ENCODE measurements at places on chromosomes 11 and 22. TPM values are rescaled to one million over a fixed set of nuclear protein-coding genes. Genes with fewer than 3 reads are reported as not detected.
A peak's percentile ranks its signal among the peaks of the same experiment; 100 is the strongest.

CLCF1 gene
- total RNA-seq, result 2.9 TPM

OR56A1 gene
- total RNA-seq, result under 0.01 TPM

- no peak for DNase-seq
- H3K4me1 ChIP-seq, result no peaks in the 10 kb centered on the region
- H3K27me3 ChIP-seq, result no peaks in the 10 kb centered on the region
- H3K36me3 ChIP-seq, result no peaks in the 10 kb centered on the region
These were observed 30.2 kb downstream of the GGT5 start for GRCh38 chr22:24214467-24215285.

- no peak overlapping the region for H3K4me3 ChIP-seq
- H3K4me1 ChIP-seq, result no peaks in the 10 kb centered on the region
- peaks cover 41% of the 10 kb centered on the region for H3K36me3 ChIP-seq
- no peak for DNase-seq
- H3K27ac ChIP-seq, result no peak overlapping the region
- H3K27me3 ChIP-seq, result no peaks in the 10 kb centered on the region
These were observed 24.6 kb downstream of the PPM1F start for GRCh38 chr22:21928048-21928447.

DNA sequence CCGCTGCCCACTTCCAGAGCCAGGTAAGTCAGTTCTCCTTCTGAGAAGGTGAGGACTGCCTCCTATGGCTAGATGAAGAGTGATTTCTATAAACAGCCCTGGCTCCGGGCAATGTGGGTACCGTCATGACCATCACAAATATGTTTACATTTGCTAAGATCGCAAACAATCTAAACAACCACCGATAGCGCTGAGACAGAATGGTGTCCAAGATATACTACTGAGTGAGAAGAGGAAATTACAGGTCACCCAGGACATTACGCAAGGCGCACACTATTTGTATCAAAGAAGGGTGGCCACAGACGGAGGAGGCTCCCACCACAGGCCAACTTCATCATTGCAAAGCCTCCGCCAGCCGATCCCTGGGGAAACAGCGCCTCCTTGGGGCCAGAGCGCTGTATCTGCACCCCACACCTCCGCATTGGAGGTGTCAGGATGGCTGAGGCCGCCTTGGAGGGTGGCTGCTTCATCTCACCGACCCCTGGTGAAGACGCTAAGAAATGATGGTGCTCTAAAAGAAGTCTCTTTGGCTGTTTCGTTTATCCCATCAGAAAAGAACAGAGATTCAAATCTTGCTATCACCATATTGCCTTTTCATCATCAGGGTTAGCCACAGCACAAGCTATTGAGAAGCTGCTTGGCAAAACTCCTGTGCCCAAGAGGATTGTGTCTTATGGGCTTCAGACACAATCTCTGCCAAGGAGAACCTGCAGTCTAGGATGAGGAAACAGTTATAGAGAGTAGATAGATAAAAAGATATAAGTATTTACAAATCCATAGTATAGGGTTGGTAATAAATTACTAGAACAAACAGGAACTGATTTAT is 12.3 kb upstream of the ASRGL1 start:
- no peak overlapping the region for H3K4me3 ChIP-seq
- no peaks in the 10 kb centered on the region for H3K27me3 ChIP-seq
- no peaks in the 10 kb centered on the region for H3K4me1 ChIP-seq

DNA sequence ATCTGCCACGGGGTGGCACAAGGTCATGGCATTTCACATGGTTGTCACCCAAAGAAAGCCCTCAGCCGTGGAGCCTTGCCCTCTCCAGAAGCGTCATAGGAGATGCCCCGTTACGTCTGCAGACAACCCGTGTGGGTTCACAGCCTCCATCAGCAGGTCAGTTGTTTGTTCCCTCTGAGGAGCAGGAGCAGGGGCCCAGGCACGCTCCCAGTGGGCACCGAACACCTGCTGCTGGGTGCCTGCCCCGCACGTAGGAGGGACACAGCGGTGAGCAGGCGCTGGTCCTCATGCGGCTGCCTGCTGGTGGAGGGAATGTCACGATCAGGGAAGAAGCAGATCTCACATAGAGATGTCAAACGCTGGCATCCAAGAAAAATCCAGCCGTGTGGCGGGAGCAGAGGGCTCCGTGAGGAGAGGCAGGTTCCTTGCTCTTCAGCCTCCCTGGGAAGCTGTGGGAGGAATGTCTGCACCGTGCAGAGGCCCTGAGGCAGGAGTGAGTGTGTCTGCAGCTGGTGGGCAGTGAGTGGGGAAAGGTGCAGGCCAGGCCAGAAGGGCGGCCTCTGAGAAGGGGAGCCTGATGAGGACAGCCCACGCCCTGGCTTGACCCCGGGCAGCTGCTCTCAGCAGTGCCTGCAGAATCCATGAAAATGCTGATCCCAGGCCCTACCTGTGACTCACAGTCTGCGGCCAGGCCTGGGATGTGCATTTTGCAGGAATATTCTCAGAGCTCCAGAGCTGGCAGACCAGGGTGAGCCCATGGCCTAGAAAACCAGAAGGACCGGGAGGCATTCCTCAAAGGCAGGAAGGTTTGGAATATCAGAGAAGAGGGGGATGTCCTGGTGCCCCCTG is 36.4 kb upstream of the TH start:
- DNase-seq, result peak; percentile 34
- H3K27ac ChIP-seq, result no peak overlapping the region
- no peaks in the 10 kb centered on the region for H3K4me1 ChIP-seq
- H3K36me3 ChIP-seq, result no peaks in the 10 kb centered on the region
- peaks cover 6% of the 10 kb centered on the region for H3K27me3 ChIP-seq

DNA sequence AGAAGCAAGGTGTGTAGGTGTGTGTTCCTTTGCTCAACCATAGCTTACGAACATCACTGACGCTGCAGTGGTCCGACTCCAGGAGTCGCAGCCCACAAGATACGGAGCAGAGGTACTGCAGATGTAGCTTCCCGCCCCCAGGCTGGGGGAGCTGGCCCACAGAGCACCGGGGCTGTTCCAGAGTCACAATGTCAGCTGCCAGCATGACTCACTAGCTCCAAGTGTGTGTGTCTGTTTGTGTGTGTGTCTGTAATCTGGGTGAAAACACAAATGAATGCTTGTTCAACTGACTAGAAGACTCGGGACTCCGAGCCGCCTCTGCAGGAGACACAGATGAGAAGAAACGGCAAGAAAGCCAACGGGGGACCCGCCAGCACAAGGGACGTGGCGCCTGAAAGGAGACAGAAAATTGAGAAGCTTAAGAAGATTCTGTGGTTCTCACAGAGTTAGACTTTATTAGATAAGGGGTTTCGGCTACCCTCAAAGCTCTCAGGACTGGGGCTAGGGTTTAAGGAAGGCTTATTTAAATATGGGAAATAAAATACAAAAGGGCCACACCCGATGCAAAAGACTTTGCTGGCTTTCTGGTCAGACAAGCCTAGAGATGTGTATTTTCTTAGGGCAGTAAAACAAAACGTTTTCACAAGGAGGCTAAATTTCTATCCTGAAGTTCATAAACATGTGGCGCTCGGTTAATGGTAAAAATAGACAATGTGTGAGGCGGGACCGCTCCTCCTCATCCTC is 10.7 kb downstream of the VSIG10L2 start:
- peaks cover 25% of the 10 kb centered on the region for H3K36me3 ChIP-seq
- H3K4me3 ChIP-seq, result no peak overlapping the region
- H3K4me1 ChIP-seq, result peaks cover 20% of the 10 kb centered on the region
- H3K27ac ChIP-seq, result peak overlapping the region; percentile 58
- DNase-seq, result peak; percentile 85

DNA sequence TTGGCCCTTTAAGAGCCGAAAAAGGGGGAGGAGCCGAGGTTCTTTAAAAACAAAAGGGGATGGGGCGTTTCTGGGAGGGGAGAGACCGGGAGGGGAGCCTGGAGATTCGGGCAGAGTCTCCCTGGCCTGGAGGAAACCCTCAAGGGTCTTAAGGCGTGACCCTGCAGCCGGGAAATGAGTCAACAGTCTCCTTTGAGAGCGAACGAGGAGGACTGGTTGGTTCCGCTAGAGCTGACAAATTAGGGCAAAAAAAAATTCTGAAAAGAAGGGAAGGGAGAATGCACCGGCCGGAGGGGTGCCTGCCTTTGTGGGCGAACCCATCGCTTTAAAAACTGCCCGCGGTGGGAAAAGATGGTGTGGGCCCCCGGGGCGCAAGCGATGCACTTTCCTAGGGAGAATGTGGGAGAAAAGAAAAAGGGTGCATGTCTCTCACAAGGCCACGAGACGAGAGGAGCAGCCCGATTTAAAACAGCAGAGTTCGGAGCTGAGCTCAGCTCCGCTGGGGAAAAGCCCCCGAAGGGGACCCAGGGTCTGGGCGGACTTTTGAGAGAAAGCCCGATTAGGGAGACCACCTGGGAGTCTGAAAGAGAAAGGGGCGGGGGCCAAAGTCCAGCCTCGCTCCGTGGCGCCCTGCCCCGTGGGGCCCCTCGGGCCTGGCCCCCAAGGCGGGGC is 874 bp downstream of the ZFTA start:
- peak overlapping the region; percentile 95 for H3K4me3 ChIP-seq
- no peaks in the 10 kb centered on the region for H3K27me3 ChIP-seq
- no peaks in the 10 kb centered on the region for H3K36me3 ChIP-seq

DNA sequence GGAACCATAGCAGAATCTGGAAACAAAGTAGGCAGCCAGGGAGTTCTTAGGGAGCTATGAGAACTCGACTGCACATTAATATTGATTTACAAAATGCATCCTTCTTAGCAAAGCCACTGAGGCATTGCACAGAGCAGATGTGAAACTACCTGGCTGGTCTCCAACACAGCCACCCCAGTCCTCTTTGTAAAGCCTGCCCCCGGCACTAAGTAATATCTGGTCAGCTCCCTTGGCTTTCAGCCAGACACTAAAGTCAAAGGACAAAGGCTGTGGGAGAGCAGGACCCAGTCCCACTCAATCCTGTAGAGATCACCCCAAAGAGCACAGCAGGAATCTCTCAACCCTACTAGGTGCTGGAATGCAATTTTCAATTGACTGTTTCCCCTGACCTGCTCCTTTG is 12.8 kb downstream of the XRRA1 start:
- H3K27me3 ChIP-seq, result no peaks in the 10 kb centered on the region
- no peak overlapping the region for H3K27ac ChIP-seq
- H3K4me1 ChIP-seq, result no peaks in the 10 kb centered on the region
- H3K4me3 ChIP-seq, result no peak overlapping the region
- DNase-seq, result no peak
- H3K36me3 ChIP-seq, result peaks cover 14% of the 10 kb centered on the region

- no peak for DNase-seq
- H3K27ac ChIP-seq, result no peak overlapping the region
- peaks cover 49% of the 10 kb centered on the region for H3K36me3 ChIP-seq
- H3K27me3 ChIP-seq, result no peaks in the 10 kb centered on the region
These were observed 44.7 kb upstream of the YPEL1 start for GRCh38 chr22:21780259-21780658.
